Suppressor macrophage treated with lipopolysaccharide for 1 hour (primary cell): ENCODE measurements at places on chromosomes 3 and 15.
A peak's percentile ranks its signal among the peaks of the same experiment; 100 is the strongest.

DNA sequence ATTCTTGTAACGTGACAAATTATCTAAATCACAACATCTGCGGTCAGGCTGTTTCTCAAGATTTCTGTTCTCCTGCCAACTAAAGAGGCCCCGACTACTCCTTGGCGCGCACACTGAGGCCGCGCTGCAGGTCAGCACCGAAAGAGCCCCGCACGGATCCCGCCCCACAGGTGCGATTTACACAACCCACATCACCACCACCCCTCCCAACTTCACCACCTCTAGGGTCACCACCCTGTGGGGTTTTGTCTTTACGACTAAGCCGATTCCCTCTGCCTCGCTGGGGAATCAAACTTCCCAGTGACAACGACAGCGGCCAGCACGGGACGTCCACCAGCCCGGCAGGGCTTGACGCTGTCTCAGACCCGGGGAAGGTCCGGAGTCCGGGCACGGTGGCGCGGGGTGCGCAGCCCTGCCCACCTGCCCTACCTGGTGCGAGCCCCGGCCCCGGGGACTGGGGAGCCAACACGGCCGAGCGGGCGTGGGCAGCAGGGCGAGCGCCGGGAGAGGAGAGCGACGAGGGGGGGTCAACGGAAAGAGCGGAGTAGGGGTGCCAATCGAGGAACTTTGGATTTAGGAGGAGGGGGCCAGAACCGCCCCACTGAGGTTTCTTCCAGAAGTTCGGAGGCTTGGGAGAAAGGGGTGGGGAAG is 764 bp downstream of the UACA start:
- DNase-seq, result peak; percentile 53

DNA sequence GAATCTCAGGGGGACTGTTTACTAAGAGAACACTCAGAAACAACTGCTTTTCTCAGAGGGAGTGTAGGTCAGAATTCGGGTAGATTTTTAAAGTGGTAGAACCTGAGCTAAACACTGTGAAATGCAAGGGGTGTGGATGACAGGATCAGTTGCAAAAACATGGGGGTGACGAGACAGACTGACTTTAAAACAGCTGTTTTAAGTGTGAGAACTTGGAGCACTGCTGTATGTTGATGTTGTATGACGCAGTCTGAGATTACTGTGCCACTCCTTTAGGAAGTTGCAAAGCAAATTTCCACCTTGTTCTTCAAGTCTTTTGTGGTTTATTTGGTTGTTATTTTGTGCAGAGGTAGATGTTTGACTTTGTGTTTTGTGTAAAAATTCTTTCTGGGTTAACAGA is 36.8 kb upstream of the DIPK2A start:
- DNase-seq, result no peak

- no peak for DNase-seq
These were observed 139.7 kb upstream of the CMC1 start for GRCh38 chr3:28101705-28102104.

GRCh38 chr3:71989165-71989564 is 204.2 kb upstream of the PROK2 start:
- peak; percentile 73 for DNase-seq

DNA sequence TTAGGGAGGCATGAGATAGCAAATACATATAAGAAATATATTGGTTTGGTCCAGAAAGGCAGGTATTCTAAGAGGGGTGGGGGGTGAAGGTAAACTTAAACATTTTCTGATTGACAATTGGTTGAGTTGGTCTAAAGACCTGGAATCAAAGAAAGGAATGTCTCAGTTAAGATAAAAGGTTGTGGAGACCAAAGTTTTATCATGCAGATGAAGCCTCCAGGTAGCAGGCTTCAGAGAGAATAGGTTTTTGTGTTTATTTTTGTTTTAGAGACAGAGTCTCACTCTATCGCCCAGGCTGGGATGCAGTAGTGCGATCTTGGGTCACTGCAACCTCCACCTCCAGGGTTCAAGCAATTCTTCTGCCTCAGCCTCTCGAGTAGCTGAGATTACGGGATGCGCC is 80.5 kb downstream of the NPAP1 start:
- no peak for DNase-seq

DNA sequence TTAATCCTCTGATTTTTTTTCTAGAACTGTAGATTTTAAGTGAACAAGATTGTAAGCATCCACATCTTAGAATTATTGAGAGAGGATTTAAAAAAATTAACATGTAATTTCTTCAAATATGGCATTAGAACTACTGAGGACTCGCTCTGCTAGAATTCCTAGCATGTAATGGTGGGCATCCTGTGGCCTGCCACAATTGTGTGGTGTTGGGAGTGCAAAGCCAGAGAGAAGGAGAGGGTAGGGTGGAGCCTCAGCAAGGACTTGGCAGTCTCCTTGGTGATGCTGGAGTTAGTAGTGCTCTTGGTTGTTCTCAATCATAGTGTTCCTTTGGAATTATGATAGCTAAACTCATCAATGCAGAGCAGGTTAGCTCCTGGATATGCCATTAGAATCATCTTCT is 443.9 kb upstream of the TBL1XR1 start:
- no peak for DNase-seq
